NAMALWA (cell line): ENCODE measurements at places on chromosomes 5 and 9.
A peak's percentile ranks its signal among the peaks of the same experiment; 100 is the strongest.

DNA sequence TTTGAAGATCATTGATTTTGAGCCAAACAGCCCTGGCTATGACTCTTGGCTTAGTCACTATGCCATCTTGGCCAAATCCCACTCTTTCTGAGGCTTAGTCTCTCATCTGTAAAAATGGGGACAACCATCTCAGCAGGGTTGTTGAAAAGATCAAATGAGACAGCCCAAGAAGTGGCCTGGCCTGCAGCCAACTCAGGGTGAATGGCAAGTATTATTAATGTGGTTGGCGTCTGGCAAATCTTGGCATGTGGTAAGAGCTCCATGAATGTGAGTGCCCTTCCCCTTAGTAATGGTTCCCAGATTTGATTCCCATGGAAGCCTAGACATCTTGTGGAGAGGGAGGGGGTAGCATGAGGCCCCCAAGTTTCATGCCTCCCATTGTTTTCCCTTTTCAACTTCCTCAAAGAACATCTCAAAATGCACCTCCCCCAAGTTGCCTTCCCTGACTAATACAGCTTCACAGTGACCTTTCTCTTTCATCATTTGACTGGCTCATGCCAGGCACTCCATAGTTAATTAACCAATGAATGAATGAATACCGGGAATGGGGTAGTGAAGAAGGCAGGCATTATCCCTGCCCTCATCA is 11.8 kb upstream of the TGFBI start:
- DNase-seq = no peak

GRCh38 chr9:90974643-90975245 is 173.1 kb downstream of the SYK start:
- DNase-seq = no peak

GRCh38 chr9:109604781-109605180 is 106.7 kb upstream of the PTPN3 start:
- DNase-seq = no peak

- no peak for DNase-seq
Measured at GRCh38 chr9:129635099-129636065, 6.6 kb downstream of the ASB6 start.

- DNase-seq = no peak
Measured at GRCh38 chr5:65819905-65820240, 97.9 kb downstream of the NLN start.

DNA sequence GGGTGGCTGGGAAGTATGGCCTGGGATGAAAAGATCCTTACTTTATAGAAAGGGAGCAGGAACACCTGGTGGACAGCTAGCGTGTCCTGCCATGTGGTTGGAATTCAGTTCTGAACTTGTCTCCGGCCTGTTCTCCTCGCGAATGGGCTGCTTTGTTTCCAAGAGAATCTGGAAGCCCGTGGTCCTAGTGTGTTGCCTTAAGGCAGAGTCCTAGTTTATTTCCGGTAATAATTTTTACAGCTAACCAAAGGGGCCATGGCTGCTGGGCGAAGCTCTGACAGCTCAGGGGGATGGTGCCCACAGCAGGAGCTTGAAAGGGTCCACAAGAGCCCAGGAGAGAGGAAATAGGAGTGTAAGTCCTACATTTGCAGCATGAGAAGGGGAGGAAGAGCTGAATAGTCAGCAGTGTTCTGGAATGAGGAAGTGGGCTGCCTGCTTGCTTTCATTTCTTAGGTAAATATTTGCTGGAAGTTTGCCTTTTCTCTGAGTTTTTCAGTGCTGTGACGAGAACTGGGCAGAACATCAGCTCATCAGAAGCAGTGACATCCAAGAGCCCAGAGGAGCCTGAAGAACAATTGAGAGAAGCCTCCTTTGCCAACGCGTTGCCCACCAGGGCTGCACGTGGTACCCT is 13.1 kb upstream of the IGFBPL1 start:
- no peak for DNase-seq

DNA sequence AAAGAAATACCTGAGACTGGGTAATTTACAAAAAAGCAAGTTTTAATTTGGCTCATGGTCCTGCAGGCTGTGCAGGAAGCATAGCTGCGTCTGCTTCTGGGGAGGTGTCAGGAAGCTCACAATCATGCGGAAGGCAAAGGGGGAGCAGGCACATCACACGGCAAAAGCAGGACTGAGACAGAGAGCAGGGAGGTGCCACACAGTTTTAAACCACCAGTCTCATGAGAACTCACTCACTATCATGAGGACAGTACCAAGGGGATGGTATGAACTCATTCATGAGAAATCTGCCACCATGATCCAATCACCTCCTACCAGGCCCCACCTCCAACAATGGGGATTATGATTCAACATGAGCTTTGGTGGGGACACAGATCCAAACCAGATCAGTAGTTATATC is 96.2 kb downstream of the OSTF1 start:
- no peak for DNase-seq

- DNase-seq = no peak
Measured at GRCh38 chr5:44440186-44440585, 51.0 kb upstream of the FGF10 start.

DNA sequence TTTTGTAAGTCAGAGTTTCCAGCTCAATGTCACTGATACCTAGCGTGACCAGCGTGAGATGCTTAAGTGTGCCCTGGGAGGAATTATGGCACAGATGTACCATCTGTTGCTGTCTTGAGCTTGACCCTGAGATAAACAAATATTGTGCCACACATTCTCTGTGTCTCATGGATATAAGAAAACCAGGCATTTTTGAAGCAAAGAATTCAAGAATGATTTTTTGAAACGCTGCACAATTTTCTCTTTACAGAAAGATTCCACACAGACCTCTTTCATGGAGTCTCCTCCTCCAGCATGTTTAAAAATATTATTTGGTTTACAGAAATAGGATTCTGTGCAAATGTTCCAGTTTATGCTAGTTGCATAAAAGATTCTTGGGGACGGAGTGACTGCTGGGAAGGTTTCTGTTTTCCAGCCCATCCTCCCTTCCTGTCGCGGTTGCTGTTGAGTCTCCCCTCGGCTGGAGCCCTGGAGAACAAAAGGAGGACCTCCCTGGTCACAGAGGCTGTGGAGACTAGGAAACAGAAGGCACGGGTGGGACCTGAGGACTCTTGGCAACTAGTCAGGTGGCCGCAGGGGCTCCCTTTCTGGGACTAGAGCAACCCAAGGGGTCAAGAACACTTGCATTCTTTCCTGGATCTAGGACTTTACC is 120.8 kb downstream of the RASGRF2 start:
- DNase-seq = no peak

GRCh38 chr5:124561451-124561850 is 185.0 kb downstream of the ZNF608 start:
- DNase-seq = no peak

GRCh38 chr9:92501671-92502393 is 19.5 kb upstream of the ASPN start:
- DNase-seq = peak; percentile 56
